ENCODE measurements at places on chromosomes 4 and X.

DNA sequence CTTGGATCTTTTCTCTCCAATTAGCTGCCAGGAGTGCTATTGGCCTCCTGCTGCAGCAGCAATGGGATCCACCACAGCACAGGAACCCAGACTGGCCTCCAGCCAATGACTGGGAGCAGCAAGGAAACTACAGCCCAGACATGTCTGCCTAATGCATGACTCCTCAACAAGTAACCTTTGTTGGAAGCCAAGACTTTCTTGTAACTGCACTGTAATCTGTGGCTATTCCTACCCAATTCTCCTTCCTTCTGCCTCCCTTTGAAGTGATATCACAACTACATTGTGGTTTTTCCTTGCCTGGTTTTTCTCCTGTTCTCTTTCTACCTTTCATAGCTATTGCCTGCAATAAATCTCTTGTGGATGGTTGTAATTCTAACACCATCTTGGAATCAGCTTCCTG, 39.8 kb downstream of the SNCA start:
- DNase-seq, result no peak

- DNase-seq, result no peak
Observed at GRCh38 chr4:152115118-152115517, 354.3 kb upstream of the GATB start.

DNA sequence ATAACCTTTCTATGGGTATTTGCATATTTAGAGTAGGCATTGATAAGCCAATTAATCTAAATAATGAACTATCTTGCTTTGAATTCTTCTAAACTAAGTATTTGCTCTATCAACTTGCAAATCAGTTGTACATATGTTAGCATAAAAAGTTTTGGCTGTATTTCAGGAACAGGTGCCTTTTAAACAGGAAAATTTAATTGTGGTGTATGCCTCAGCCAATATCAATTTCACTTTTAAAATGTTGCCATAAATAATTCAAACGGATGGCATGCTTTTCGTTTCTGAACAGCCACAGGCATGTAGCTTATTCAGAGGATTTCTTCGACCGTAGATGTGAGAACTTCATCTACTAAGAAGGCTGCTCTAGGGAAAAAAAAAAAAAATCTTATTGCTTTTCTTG, 99.9 kb downstream of the DCLK2 start:
- no peak for DNase-seq

DNA sequence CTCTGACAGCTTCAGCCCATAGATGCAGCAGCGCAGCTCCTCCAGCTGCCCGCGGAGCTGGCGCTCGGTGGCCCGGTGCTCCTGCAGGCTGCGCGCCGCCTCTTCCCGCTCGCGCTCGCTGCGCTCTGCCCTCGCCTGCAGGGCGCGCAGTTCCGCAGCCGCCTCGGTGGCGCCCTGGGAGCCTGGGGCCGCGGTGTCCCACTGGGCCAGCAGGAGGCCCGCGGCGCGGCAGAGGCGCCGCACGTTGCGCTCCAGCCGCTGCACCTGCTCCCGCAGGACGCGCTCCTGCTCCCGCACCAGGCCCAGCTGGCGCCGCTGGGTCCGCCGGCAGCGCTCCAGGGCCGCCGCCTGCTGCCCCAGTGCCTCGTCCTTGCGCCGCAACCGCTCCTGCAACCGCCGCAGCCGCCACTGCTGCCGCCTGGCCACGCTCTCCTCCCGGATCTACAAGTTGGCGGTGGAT, 10.1 kb downstream of the C4orf50 start:
- DNase-seq, result no peak

DNA sequence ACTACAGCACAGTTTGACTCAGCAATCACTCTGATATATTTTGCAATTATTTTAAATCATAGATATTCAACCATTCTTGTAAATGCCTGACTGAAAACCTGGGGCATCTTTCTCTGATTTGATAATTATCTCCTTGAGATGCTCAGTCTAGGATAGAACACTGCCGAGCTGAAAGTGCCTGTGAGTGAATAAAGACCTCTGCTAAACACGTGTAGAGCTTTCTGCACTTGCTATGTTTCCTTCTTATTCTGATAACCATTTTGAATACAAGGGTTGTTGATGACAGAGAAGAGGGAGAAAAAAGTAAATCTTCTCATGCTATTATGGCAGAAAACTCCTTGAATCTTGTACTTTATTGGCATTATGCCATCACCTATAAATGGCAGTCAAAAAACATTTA, 1843.4 kb upstream of the IGFBP7 start:
- DNase-seq, result no peak

GRCh38 chrX:68999931-69000330, 165.3 kb downstream of the PJA1 start:
- DNase-seq, result no peak

GRCh38 chrX:132491191-132491590, 2.4 kb upstream of the MBNL3 start:
- DNase-seq, result peak; percentile 58

GRCh38 chr4:22454955-22455354, 60.9 kb downstream of the ADGRA3 start:
- no peak for DNase-seq

DNA sequence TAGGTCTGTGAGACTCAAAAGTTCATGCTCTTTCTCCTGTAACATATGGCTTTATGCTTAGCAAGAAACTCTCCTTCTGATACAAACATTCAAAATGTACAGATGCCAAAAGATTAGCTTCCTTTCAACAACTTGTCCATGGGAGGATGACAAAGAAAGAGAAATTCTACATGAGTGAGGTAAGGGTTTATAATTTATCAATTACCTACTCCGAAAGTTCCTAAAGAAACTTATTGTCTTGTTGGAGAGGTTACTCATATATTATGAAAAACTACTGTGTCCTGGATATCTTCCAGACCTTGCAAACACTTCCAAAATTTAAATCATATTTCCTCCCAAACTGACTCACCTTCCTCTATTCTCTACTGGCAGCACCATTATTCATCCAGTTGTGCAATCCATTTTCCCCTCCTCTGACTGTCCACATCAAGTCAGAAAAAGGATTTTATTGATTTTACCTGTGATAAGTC, 65.1 kb downstream of the ENPEP start:
- DNase-seq, result no peak

DNA sequence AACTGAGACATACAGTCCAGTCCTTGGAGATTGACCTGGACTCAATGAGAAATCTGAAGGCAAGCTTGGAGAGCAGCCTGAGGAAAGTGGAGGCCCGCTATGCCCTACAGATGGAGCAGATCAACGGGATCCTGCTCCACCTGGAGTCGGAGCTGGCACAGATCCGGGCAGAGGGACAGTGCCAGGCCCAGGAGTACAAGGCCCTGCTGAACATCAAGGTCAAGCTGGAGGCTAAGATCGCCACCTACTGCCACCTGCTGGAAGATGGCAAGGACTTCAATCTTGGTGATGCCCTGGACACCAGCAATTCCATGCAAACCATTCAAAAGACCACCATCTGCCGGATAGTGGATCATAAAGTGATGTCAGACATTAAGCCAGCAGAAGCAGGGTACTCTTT, 20.4 kb upstream of the FRMPD3 start:
- peak; percentile 37 for DNase-seq

GRCh38 chr4:95957054-95957453, 117.2 kb downstream of the PDHA2 start:
- DNase-seq, result no peak
